Motor neuron (in vitro differentiated cells): ENCODE measurements at places on chromosomes 6 and 20.

GRCh38 chr20:9551808-9552550 is 37.6 kb downstream of the LAMP5 start:
- ATAC-seq, result no peak

DNA sequence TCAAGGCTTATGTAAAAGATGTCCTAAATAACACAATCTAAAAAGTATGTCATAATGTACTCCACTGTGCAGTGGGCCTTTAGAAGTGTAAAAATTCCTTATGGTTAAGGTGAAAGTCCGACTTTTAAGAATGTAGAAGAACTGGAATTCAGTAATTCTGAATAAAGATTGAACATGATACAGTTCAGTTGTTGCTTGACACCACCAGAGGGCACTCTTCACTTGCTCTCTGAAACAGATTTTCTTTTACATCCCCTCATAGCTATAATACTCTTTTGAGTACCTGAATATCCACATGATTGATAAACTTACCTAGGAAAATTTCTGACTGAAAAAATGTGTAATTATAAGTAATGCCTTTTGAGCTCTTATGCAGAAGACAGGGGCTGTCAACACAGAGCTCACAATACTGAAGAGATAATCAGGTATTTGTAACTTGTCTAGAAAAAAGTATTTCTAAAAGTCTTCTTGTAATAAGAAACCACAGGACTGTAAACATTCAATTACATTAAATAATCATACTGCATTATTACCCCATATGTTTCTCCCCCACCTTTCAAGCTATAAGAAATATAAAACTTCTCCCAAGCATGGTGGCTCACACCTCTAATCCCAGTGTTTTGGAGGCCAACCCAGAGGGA is 92.1 kb downstream of the POPDC3 start:
- peak; percentile 77 for ATAC-seq

DNA sequence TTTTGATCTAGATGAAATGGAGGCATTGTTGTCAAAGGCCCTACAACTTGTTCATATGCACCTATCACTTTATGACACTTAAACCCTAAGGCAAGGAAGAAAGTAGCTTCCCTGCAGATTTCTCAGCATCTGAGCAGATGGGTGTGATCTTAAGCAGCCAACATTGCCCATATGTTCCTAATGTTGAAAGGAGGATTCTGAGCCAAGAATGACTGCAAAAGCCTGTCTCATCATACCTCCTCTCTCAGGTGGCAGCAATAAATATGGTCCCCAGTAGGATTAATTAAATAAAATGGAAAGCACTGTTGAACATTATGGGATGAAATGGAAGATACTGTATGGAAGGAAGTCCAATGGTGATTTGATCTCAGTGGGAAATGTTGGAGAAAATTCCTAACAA is 538.1 kb upstream of the MAN1A1 start:
- no peak for ATAC-seq

GRCh38 chr6:76593668-76594067 is 521.2 kb upstream of the IMPG1 start:
- no peak for ATAC-seq

- ATAC-seq, result no peak
Observed at GRCh38 chr6:303948-304558, 11.8 kb downstream of the DUSP22 start.

DNA sequence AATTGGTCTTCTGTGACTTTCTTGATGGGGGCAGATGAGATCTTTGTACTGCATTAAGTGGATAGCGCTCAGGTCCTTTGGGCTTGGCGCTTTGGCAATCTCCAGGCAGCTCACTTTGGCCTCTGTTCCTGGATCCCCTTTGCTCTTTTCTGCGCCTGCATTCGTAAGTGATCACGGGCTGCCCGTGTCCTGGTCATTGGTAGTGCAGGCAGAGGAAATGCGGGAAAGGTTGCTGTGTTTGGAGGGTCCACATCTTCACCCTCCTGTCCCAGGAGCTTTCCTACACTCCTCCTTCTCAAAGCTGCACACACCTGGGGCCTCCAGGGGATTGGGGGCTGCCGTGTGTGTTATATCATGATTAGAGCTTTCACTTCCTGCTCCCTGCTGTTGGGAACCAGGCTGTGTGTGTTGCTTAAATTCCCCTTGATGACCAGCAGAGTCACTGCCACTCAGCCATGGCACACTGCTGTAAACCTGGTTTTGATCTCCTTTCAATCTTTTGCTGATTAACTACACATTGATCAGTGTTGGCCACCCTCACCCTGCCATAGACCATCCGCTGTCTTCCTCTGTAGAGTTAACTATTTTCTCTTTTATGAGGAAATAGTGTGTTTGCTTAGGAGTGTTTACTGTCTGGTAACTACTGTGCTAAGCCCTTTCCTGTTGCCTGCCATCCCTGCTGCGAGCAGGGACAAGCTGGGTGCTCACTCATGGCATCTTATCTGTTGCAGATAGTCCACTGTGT is 13.0 kb upstream of the SNHG17 start:
- ATAC-seq, result no peak

DNA sequence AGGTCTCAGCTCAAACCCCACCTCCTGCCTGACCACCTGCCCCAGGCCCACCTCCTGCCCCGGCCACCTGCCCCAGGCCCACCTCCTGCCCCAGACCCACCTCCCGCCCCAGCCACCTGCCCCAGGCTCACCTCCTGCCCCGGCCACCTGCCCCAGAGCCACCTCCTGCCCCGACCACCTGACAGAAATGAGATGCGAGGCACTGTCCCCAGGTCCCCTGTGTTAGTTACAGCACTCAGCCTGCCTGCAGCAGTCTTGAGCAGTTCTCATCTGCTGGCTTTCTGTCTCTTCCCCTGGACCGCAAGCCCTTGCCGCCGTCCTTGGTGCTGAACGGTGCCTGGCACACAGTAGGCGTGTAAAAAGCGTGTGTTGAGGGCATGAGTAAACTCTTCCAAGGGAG is 79.5 kb downstream of the CDH4 start:
- ATAC-seq, result no peak

- ATAC-seq, result no peak
Observed at GRCh38 chr20:57310821-57311514, 18.6 kb upstream of the SPO11 start.

- ATAC-seq, result no peak
Observed at GRCh38 chr6:152386131-152386530, 251.0 kb downstream of the SYNE1 start.

DNA sequence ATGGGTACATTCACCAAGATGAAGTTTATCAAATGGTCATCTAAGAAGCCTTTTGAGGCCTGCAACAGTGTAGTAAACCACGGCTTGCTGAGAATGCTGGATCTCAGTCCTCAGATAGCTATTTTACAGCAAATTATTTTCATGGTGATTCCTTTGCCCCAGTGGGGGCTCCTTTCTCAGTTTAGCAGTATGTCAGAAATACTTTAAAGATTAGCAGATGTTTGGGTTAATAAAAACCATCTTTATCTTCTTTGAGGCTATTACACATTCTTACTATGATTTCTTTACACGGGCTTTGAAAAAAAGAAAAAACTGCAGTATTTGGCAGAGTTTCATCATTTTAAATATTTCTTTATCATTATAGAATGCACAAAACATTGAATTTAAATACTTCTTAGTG is 10.7 kb downstream of the MYLIP start:
- ATAC-seq, result no peak

DNA sequence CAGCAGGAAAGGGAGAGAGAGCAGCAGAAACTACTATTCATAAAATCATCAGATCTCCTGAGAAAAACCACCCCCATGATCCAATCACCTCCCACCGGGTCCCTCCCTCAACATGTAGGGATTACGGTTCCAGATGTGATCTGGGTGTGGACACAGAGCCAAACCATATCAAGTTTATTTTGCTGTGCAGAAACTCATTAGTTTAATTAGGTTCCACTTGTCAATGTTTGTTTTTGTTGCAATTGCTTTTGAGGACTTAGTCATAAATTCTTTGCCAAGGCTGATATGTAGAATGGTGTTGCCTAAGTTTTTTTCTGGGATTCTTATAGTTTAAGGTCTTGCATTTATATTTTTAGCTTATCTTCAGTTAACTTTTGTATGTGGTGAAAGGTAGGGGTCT is 422.0 kb upstream of the HS3ST5 start:
- no peak for ATAC-seq

DNA sequence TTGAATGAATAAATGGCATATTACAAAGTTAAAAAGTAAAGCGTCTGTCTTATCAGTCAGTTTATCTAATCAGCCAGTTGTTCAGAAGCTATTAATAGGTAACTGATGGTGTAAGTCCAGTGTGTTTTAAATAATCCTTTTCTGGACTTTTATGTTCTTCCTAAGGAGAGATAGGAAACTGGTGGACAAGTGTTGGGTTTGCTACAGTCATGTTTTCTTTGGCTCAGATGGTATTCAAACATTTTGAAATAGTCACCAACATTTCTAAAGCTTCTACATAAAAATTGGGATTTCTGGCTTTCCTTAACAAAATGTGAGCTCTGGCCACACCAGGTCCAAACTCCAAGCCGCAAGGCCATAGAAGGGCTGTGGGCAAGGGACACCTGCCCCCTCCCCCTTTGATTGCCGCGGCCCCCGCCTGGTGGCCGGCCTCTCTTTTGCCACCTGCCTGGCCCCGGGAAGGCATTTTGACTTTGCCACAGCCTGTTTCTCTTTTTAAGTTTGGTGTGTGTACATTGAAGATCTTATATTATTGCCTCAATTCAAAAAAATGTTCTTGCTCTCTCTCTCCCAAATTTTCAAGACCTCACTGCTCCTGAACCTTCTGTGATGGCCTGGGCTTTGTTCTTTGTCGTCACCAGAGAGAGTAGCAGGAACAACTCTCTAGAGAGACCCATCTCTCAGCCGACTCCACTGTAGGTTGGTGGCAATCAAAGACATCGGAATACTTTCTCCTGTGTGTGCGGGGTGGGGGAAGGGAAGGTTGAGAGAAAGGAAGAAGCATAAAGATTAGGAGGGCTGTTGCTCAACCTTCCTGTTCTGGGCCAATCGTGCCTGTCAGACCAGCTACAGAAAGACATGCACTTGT is 84.0 kb upstream of the ZNF217 start:
- peak; percentile 61 for ATAC-seq

DNA sequence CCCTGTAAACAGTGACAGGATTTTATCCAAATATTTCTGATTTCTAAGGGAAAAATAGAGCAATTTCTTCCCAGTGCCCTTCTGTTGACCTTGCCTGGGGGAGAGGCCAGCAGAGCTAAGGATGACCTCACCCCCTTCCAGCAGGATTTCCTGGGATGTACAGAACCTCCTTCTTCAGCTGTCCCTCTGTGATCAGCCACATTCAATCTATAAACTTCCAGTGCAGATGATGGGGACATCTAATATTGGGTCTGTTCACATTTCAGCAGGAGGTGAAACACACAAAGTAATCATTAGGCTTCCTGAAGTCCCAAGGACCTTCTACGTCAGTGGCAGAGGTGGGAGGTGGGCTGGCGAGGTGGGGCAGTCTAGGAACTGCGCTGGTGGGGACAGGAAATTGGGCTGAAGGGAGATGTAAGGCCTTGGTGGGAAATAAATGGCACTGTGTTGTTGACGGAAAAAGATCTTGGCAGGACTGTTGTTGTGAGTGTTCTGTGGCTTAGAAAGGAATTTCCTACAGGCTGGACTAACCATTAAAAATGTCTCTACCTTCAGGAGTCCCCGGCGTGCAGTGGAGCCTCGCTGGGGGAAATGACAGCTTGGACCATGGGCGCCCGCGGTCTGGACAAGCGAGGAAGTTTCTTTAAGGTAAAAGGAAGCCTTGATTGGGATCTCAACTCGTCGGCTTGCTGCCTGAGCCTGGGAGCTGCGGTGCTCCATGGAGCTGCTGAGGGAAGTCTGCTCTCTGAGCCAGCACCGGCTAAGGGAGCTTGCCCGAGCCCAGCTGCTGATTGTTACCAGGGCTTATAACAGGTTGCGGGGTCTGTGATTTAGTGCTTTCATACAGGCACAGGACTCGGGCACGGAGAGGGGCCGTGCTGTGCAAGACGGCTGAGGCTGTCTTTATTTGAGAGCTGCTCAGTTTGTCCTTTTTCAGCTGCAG is 127.9 kb upstream of the NAA20 start:
- peak; percentile 95 for ATAC-seq

- ATAC-seq, result no peak
Observed at GRCh38 chr20:19812696-19813095, 54.6 kb downstream of the RIN2 start.

DNA sequence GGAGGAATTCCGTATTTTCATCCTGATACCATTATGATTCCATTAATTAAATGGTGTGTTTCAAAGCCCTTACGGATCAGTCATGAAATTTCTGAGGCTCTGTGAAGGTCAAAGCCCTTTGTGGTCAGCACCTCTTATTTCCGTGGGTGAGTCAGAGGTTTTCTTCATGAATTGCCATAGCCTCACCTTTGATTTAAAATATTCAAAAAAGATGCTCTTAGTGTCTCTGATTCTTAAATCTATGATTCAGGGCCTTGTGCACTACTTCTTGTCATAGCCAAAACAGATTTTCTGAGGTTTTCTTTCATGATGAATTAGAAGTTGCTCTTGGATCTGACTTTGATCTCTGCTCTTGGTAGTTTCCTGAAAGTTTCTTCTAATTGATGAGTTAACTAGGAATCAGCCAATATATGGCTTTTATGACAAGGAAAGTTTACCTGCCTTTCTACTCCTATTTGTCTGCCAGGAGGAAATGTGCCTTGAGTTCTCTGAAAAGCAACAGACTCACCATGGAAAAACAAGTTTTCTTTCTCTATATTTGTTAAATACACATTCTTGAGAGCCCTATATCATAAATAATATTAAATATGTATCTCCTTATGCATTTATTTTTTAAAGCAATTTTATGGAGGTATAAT is 613.0 kb downstream of the UTRN start:
- ATAC-seq, result no peak

- peak; percentile 90 for ATAC-seq
Observed at GRCh38 chr6:5525209-5525608, 263.9 kb downstream of the FARS2 start.
